ENCODE measurements at places on chromosomes 4 and X.

GRCh38 chrX:154096140-154097002 is 1.1 kb downstream of the MECP2 start:
- DNase-seq = no peak

DNA sequence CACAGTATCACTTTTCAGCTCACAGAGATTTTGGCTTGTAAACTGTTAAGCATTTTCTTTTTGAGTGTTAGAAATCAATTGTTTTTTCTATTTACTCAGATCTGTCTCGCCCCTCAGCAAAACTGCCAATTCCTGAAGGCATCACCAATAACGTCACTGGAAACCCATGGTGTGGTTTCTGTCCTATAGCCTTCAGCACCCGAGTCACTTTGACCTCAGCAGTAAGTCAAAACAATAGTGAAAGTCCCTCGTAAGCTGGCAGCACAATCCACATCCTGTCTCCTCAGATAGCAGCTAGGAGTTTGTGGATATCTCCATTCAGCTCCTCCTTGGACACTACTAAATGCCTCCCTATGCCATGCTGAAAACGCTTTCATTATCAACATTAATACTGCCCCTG is 1787.4 kb upstream of the ADGRL3 start:
- no peak for DNase-seq

GRCh38 chrX:69070949-69071650 is 94.2 kb downstream of the PJA1 start:
- DNase-seq = no peak

GRCh38 chr4:628311-628741 is 3.0 kb downstream of the PDE6B start:
- DNase-seq = no peak

GRCh38 chr4:56505269-56506130 is at the start of gene ARL9:
TSS of gene ARL9 (plus strand) at chr4:56505791. CDS start at chr4:56505863, 72 bp downstream.
- peak; percentile 20 for DNase-seq

Measured in fibroblast of the conjunctiva (primary cell).